GM04504 (cell line): ENCODE measurements at places on chromosomes 12 and 14.

GRCh38 chr12:62196146-62196545 lies 64.1 kb upstream of the USP15 start:
- no peak for DNase-seq

- DNase-seq = no peak
Measured at GRCh38 chr14:33836203-33836899, 114.5 kb downstream of the EGLN3 start.

- DNase-seq = no peak
Measured at GRCh38 chr14:103856607-103857006, 9.2 kb upstream of the PPP1R13B start.

- DNase-seq = peak; percentile 92
Measured at GRCh38 chr14:89137526-89138163, 279.4 kb downstream of the FOXN3 start.

GRCh38 chr12:120229071-120229486 lies 28.2 kb upstream of the RPLP0 start:
- no peak for DNase-seq

DNA sequence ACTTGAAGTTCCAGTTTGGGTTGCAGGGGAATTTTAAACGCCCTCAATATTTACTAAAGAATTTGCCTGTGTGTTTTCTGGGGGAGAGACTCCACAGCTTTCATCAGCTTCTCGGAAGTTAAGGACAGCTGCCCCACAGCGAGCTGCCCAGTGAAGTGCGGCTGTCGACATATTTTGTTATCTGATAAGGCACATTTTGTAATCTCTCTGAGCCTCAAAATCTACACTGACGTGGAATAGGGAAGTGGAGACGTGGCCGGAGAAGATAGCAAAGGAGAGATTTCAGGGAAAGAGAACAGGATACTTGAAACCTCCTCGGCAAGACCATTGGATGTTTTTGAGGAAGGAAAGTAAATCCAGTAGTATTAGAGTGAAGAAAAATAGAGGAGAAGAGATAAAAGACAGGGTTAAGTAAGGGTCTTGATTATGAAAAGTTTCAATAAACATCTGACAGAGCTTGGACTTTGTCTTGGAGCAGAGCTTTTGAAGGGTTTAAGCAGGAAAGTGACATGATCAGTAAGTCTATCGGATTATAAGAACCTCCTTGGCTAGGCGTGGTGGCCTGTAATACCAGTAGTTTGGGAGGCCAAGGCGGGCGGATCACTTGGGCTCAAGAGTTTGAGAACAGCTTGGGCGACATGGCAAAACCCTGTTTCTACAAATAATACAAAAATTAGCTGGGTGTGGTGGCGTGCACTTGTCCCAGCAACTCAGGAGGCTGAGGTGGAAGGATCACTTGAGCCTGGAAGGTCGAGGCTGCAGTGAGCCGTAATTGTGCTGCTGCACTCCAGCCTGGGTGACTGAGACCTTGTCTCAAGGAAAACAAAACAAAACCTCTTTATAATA lies 1.1 kb downstream of the POLR3B start:
- DNase-seq = no peak

GRCh38 chr14:52901357-52901980 lies 49.4 kb downstream of the FERMT2 start:
- no peak for DNase-seq

DNA sequence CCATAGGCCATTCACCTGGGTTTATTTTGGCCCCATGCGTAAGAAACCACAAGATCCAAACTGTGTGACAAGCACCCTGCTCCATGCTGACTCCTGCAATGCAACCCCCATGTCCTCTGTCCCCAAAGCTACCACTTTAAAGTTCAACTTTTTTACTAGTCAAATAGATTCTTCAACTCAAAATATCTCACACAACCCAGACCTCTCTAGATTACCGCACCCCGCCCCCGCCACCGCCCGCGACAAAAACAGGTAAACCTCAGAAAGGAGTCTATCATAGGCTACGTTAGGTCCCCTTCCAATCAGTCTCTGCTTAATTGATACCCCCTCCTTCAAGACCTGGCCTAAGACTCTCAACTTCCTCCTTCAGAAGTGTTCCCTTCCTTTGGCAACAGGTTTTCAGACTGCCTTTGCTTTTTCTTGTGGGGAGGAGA lies 2.2 kb downstream of the ZFP36L1 start:
- no peak for DNase-seq

DNA sequence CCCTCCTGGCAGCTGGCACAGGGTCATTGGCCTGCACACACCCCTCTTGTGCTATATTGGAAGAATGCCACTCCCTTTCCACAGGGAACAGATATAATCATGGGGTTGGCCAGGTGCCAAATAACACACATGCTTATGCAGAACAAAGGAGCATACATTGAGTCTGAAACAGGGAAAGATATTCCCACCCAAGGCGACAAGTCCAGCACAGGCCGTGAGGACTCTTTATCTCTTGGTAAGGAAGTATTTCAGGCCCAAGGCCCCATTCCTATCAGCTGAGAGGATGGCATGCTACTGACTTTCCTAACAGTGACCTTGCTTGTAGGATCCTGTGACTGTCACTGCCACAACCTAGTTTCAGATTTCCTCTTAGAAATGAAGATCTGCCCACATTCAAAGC lies 59.0 kb upstream of the STXBP6 start:
- DNase-seq = no peak

DNA sequence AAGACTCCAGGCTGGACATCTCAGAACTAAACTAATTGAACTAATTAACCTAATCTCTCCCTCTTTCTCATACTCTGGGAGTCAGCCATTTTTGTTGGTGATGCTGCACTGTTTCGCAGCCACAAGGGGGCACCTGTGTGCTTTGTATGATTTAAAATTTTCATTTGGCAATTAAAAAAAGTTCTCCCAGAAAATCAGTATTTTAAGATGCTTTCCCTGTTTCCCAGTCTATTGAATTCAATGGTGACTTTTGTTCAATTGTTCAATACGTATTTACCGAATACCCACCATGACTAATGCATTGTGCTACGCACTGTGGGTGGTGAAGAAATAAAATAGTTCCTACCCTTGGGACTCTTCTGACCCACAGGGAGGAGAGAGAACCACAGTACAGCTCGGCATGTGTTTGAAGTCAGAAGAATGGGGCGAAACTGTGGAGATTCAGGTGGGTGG lies 63.7 kb downstream of the ZNF664 start:
- no peak for DNase-seq

GRCh38 chr12:2498964-2499500 lies 295.7 kb upstream of the FKBP4 start:
- no peak for DNase-seq

GRCh38 chr14:38290601-38291188 lies 34.8 kb upstream of the CLEC14A start:
- DNase-seq = peak; percentile 71

DNA sequence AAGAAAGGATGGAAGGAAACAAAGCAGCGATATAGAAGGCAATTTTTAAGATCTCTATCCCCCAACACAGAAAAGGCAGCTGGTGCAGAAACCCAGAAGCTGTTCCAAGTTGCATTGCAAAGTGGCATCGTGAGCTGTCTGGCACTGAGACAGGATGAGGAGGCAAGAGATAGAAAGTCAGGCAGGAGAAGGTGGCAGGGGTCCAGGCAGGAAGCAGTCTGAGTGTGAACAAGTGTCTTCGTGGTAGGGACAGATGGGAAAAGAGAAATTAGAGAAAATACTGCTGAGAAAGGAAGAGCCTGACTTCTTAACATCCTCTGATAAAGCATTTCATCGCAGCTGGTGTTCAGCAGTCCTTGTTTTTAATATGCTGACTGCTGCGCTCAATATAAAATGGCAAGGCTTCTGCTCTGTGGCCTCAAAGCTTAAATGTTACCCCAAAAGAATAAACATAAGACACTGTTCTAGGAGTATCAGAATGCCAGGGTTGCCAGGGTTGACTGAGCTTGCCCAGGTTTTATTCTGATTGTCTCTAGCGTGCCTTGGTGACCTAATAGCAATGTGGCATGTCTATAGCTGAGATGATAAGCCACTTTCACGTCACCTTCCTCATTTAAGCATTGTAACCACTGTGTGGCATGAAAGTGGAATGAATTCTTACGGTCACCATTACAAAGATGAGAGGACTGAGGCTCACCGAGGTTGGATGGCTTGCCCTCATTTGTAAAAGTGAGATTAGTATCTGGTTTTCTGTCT lies 397.6 kb downstream of the NUAK1 start:
- peak; percentile 48 for DNase-seq

DNA sequence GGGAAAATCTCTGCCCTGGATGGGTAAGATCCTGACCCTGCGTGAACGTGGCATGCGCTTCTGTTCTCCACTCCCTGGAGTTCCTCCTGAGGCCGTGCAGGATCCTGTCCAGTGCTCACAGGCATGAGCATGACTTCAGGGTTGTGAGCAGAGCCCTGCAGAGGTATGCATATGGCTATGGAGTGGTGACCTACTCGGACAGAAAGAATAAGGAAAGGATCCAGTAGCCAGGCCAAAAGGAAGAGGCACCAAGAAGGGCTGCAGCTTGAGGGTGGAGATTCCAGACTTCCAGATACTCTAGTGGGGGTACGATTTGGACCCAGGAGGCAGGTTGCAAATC lies 20.8 kb upstream of the CD27 start:
- DNase-seq = no peak

GRCh38 chr12:132075714-132076553 lies 68.2 kb downstream of the DDX51 start:
- no peak for DNase-seq

GRCh38 chr14:68854421-68854820 lies 61.6 kb upstream of the ZFP36L1 start:
- no peak for DNase-seq

DNA sequence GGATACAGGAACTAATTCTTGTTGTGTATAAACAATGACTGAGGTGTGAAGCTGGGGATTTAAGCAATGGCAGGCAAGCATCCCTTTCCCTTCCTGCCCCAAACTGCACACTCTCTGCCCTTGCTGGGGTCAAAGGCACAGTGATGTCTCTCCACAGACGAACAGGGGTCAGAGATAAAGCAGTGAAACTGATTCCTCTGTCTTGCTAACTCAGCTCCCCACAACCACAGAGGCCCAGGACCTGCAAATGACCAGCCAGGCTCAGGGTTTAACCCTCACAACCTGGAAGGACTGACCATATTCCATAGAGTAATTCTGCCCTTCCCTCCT lies 67.2 kb downstream of the CCDC88C start:
- DNase-seq = no peak

DNA sequence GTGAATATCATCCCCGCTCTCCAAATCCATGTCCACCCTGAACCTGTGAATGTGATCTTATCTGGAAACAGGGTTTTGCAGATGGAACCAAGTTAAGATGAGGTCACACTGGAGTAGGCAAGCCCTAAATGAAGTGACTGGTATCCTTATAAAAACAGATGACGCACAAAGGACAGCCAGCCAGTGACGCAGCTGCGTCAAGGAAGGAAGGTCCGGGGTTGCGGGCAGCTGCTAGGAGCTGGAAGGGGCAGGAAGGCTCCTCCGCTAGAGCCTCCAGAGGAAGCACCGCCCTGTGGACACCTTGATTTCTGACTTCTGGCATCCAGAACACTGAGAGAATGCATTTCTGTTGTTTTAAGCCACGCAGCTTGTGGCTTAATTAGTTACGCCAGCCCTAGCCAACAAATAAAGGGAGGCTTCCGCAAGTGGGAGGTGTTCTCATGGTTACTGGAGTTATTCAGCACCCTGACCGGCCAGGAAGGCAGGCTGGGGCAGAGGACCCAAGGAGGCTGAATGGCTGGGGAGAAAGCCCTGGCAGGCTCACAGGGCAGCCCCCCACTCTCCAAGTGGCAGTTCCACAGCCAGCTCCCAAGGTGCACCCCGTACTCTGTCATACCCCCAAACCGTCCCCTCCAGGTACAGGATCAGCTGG lies 127.6 kb upstream of the NCOR2 start:
- DNase-seq = peak; percentile 60

- no peak for DNase-seq
Measured at GRCh38 chr12:41903014-41903708, 241.5 kb downstream of the GXYLT1 start.

- DNase-seq = no peak
Measured at GRCh38 chr12:122998316-122998715, 17.8 kb downstream of the ARL6IP4 start.

DNA sequence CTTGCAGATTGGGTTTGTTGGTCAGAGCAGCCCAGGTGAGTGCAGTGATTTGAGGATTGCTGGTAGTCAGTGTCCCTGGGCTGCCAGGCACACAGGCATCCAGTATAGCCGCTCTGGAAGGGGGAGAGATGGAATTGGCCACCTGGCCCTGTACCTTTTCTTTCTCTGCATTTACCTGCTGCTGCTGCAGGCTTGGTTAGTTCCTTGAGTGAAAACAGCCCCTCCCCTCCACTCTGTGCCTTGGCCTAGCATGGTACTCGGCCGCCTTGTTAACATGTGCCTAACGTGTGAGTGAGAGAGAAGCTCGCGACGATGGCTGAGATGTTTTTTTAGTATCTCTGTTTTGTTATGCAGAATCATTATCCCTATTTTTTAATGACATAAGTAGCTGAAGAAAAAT lies 49.3 kb upstream of the AMN start:
- DNase-seq = no peak

DNA sequence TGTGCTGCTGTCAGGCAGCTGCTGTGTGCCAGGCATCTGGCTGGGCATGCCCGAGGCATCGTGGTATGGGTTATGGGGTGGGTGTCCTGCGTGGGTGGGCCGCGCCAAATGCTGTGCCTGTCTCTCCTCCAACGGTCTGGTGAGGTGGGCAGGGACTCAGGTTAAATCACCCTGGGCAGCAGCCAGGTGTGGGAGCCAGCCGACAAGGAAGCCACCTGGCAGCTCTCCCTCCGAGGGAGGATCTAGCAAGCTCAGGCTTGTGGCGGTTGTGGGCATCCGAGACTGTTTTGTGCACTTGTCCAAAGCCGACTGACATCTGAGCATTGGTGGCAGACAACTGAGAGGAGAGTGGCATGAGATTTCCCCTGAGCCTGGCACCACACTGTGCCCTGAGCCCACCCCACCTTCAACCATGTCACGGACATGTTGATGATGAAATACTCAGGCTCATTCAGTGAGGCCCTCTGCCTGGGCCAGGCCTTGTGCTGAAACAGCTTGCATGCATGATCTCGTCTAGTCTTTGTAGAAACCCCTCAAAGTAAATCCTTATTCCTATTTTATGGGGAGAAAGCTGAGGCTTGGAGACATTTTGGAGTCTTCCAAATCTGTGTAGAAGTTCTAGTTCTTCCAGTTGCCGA lies 181.8 kb upstream of the MYL2 start:
- DNase-seq = no peak

DNA sequence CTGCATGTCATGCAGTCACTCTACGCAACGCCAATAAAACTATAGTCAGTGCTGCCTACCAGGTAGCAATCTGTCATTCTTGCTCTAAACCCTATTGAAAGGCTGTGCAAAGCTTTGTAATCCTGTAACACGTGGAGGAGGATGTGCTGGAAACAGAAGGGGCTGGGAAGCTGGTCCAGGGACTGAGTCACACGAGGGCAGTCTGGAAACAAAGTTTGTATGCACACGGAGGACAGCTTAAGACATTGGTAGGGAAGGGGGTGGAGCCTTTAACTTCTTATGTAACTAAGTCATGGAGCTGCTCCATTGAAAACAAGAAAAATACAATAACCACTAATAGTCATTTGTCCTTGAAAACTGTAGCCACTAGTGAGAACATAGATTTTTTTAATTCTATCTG lies 128.0 kb downstream of the BCAT1 start:
- DNase-seq = no peak

- DNase-seq = no peak
Measured at GRCh38 chr14:61362072-61362750, 40.8 kb downstream of the PRKCH start.

- peak; percentile 97 for DNase-seq
Measured at GRCh38 chr14:59333668-59334067, 131.5 kb downstream of the GPR135 start.
